ENCODE measurements at places on chromosomes 1 and 21. TPM values are rescaled to one million over a fixed set of nuclear protein-coding genes. Genes with fewer than 3 reads are reported as not detected.

DNA sequence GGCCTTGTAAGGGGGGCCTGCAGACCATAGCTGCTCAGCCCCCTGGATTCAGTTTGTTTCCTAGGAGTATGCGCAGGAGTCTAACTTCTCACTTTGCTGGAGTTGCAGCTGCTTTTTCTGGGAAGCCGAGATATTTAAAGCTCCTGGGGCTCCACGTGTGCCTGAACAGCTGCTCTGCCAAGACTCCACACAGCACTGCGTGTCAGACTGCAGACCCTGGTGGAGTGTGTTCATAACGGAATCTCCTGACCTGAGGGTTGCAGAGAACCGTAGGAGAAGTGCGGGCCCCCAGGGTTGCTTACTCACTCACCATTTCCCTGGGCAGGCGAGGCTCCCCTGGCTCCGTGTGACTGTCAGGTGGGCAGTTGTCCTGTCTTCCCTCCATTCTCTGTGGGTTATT is 474.3 kb upstream of the TMPRSS15 start:
- no peak for DNase-seq

DNA sequence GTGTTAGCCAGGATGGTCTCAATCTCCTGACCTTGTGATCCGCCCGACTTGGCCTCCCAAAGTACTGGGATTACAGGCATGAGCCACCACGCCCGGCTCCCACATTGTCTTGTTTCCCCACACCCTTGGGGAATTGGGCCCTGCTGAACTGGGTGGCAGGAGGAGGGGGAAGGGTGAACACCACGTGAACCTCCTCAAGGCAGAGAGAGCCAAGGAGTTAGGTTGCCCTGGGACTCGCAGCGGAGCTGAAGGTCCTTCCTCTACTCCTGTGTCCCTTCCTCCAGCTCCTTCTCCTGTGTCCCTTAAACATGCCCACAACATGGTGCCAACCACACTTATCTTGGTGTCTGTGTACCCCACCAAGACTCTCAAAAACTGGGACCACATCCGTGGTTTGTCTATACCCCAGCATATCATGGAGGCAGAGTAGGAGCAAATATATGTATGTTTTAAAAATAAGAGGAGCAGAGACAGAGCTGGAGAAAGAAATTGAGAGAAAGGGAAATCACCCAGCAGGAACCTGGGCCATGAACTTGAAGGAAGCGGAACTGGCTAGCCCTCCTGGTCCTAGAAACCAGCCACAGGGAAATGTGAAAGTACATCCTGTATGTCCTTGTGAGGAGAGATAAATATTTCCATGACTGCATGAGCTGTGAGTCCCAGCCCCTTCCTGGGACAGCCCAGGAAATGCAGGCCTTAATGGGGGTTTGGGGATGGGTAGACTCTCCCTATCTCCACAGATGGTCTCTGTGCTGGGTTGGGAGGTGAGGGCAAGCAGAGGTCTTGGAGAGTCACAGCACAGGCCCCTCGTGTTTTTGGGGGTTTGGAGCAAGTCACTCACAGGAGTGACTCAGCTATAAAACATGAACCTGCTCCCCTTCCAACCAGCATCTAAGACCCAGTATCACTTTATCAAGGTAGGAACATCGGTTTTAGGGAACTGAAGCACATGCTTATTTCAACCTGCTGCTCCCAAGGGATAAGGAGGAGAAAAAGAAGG is 9.4 kb upstream of the TAL1 start:
- no peak for DNase-seq

- DNase-seq = no peak
These were observed 161.7 kb downstream of the NTMT2 start for GRCh38 chr1:170307426-170307825.

GRCh38 chr1:10951961-10952360 is 60.5 kb upstream of the TARDBP start:
- DNase-seq = no peak

KRTAP19-3 gene
- not detected for total RNA-seq

MTARC1 gene
- 394 TPM for total RNA-seq

Data from omental fat pad (tissue), 4 donors.